Activated CD4-positive, alpha-beta T cell treated with anti-CD3 and anti-CD28 coated beads, Interleukin-2, amount 50 U/mL, for 48 hours (primary cell): ENCODE measurements at places on chromosomes 13 and 19.

GRCh38 chr13:25352230-25352629 is 19.5 kb upstream of the ATP8A2 start:
- DNase-seq: no peak

DNA sequence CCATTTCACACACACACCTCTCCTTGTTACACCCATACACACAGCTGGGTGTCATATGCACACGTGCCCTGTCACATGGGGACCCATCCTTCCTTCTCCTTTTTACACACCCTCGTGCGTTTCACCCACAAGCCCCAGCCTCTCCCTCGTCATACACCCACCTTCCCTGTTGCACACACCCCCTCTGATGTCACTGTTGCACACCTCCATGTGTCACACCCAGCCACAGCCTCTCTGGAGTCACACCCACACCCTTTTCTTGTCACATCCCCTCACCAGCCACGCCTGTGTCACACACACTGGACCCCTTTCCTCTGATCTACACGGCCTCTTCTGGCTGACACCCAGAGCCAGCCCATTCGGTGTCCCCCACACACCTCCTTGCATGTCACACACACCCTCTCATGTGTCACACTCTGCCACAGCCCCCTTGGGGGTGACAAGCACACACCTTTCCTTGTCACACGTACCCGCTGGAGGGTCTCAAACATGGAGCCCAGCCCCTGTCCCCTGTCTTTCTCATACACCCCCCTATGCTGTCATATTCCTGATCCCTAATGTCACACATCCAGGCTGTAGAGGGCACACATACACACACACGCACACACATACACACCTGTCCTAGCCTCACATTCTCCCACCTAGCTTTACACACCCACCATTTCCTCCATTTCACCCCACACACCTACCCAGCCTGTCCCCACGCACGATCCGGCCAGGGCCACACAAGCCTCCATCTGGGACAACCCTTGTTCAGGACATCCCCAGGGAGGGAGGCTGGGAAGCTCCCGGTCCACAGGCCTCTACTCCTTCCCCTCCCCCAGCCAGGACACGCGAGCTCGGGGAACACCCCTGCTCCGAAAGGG is 1.4 kb downstream of the NOVA2 start:
- peak; percentile 17 for DNase-seq

DNA sequence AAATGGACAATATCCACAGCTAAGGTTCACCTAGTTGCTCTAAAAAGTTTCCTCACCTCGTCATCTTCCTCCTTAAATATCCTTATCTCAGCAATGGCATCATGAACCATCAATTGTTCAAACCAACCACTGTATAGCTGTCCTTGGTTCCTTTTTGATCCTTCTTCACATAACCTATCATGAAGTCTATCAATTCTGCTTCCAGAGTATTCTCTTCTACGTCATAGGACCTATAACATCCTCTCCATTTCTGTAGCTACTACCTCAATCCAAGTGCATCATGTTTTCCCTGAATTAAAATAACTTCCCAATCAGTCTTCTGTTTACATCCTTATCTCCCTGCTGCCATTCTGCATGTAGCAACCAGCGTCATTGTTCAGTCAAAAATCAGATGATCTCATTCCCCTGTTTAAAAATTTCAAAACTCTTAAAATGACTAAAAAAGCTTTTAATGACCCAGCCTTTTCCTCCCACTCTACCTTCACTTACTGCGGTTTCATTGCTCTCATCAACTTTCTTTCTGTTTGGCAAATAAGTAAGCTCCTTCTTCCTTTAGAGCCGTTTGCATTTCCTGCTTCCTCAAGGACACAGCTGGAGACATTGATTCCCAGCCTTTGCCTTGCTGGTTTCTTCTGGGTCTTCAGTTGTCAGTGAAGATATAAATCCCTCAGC is 223.9 kb upstream of the MIR17HG start:
- DNase-seq: no peak

DNA sequence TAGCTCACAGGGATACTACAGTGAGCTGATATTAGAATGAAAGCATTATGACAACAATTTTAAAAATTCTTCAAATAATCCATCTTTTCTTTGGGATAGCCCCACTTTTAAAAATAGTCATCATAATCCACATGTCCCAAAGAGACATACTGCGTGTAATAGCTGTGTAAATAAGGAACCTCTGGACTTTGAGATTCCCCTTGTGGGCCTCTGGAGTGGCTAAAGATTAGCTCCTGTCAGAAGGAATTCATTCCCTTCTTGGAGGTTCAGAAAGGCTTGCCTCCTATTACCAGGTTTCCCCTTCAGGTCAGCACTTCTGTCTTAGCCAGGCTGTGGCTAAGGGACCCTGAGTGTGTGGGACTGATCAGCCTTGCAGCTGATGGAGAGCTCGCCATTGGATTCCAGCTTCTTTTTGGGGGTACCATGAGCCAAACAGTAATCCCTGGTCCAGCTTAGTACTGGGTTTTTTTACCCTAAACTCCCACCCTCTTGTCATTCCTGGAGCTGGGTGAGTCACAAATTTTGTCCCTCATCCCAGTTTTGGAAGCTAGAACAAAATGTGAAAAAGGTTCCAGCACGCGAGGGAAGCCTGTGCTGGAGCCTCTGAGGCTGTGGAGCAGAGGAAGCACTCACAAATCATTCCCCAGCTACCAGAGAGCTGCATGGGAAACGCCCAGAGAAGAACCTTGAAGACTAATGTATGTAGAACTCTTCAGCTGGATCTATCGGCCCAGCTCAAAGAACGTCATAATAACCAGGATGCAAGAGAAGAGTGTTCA is 96.7 kb downstream of the RNASEH2B start:
- DNase-seq: no peak

DNA sequence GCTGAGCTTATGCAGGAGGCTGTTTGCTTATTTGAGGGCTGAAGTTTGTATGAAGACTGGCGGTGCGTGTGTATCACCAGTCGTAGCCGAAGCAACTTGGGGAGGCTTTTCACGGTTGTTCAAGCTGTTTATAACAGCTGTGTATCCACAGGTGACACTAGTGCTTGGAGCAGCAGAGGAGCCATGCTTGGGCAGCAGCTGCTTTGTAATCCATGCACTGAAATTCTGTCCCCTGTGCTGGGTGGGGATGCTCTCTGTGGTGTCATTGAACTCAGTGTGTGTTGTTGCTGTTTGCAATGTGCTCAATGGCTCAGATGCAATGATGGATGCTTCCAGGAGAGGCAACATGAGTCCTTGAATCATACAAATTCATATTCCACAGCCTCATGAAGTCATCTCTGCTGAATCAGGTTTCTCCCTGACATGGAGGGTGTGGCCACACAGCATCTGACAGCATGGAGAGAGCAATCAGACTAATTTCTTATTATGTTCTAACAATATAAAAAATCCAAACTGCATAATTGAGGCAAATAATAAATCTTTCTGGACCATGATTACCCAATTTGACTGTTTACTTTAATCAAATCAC is 18.8 kb upstream of the GTF3A start:
- DNase-seq: no peak

DNA sequence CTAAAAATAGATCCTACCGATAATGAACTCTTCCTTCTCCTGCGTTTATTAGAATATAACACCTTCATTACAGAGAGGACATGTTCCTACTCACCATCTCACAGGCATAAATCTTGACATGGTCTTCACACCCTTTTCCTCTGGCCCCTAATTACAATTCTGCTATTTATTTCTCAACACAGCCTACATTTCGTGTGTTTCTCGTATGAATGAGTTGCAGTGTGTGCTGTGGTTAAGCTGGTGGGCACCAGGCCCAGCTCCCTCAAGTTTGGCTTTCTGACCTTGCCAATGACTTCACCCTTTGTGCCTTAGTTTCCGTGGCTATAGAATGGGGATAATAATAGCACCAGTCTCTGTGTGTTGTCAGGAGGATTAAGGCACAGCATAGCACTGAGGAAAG is 12.3 kb upstream of the KATNAL1 start:
- no peak for DNase-seq

- no peak for DNase-seq
These were observed 6.4 kb upstream of the LGALS13 start for GRCh38 chr19:39595950-39596349.

GRCh38 chr13:41029629-41030028 is 10.5 kb upstream of the ELF1 start:
- DNase-seq: no peak

DNA sequence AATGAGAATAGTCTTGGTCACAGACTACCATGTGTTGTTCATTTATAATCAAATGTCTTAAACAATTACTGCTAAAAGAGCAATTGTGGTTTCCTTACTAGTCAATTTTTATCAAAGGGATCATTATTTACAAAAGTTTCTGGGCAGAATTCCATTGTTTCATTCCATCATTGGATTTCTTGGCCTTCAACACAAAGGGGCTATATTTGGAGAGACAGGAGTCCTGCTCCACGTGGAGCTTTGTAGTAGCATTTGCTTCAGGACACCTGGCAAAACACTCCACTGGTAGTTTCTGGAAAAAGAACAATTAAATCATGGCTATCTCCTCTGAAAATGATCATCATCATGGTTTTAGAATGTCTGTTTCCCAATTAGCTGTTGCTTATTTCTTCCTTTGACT is 22.3 kb upstream of the STARD13 start:
- DNase-seq: no peak

DNA sequence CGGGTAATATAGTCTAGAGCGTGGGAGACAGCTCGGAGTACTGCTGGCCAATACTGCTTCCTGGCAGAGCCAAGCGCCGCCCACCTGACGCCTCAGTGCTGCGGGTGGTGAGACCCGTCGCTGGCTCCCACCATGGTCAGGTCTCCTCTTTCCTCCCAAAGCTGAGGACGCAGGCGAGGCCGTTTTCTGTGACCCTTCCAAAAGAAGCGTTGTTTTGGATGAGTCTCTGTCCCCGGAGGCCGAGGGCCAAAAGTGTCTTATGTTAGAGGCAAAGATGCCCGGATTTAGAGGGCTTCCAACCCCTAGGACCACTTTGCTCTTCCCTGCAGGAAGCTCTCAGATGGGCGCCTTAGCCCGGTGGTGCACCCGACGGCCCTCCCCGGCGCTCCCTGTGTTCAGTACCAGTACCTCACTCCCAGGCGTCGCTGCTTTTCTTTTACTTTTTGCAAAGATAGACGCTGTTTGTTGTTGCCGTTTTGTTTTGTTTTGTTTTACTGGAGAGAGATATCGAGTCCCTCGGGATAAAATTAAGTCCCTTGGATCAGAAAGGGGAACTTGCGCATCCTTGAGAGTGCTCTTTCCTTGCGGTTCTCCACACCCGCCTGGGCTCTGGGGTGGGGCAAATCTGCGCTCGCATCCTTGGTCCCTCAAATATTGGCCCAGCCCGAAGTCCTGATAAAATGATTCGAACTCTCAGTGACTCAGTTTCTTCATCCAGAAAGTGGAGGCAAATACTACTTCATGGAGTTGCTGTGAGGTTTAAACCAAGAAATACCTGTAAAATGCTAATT is 7.0 kb downstream of the PDX1 start:
- no peak for DNase-seq

GRCh38 chr19:43636121-43636683 is 3.4 kb downstream of the CADM4 start:
- DNase-seq: no peak
